Renal pelvis (tissue), 12 donors: ENCODE measurements at places on chromosomes 12 and 14.

DNA sequence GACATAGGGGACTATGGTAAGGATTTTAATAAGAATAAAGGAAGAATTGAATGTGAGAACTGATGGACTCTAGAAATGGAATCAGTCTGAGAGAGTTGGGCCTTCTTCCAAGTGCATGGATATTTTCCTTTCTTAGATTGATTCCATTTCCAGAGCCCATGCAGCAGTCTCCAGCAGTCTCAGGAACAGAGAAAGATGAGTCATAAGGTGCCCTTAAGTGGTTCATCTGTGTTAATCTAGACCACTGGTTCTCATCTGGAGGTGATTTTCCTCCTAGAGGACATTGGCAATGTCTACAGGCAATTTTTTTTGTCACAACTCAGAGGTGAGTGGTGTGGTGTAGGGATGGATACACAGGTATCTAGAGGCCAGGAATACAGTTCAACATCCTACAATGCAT is 25.9 kb downstream of the TRIM9 start:
- no peak for DNase-seq

- no peak for DNase-seq
Measured at GRCh38 chr14:103904493-103905107, 23.7 kb upstream of the TDRD9 start.

- no peak for DNase-seq
Measured at GRCh38 chr14:69687606-69688298, 76.4 kb downstream of the SUSD6 start.

GRCh38 chr12:113664224-113664681 is 192.6 kb upstream of the LHX5 start:
- DNase-seq = no peak

- no peak for DNase-seq
Measured at GRCh38 chr12:1498199-1498740, 96.1 kb downstream of the FBXL14 start.

DNA sequence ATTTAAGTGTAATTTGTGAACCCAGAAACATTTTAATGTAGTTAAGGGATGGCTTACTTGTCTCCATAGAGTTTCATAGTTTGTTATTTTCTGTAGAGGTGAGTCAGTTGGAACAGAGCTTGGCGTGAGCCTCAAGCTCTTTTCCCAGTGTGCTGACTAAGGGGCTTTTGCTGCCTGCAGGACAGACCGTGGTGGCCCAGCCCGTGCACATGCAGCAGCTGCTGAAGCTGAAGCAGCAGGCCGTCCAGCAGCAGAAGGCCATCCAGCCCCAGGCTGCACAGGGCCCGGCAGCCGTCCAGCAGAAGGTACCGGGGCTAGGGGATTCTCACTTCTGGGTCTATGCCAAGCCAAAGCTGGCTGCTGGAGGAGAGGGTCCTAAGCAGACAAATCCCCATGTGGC is 76.9 kb downstream of the DDX51 start:
- DNase-seq = no peak

DNA sequence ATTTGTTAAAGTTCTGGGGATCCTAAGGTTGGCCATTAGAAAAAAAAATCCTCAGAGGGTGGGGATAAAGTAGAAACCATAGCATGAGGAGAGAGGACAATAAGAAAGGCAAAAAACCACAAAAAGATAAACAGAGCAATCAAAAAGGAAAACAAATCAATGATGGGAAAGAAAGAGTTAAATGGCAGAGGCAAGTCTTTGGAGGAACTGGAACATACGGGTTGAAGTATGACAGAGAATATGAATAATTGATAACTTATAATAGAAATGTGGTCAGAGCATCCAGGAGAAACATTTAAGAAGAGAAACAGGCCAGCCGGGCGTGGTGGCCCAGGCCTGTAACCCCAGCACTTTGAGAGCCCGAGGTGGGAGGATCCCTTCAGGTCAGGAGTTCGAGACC is 17.8 kb upstream of the SALL2 start:
- DNase-seq = no peak

- no peak for DNase-seq
Measured at GRCh38 chr12:54215989-54216796, 27.4 kb upstream of the SMUG1 start.

DNA sequence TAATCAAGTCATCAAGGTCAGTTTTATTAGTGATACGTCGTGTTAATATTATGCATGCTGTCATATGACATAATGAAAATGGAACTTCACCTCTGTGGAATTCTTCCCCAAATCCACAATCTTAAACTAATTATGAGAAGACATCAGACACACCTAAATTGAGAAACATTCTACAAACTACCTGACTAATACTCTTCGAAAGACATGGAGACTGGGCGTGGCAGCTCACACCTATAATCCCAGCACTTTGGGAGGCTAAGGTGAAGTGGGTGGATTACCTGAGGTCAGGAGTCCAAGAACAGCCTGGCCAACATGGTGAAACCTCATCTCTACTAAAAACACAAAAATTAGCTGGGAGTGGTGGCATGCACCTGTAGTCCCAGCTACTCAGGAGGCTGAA is 33.3 kb upstream of the KRAS start:
- no peak for DNase-seq

- no peak for DNase-seq
Measured at GRCh38 chr14:97315790-97316189, 518.6 kb downstream of the VRK1 start.

DNA sequence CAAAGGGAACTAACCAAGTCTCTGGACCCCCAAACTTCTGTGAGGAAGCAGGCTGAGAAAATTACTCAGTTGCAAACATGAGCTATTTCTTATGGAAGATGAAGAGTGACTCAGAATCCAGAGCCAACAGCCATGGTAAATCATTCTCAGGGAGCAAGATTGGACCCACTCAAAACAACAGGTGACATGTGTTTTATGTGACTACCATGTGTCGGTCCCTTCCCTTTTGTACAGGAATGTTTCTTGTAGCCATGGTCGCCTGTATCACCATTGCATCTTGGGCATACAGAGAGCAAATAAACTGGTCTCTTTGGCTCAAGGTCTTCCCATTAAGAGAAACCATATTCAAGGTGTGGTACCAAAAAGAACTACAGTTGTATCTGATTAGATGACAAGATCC is 75.4 kb upstream of the COCH start:
- no peak for DNase-seq

- DNase-seq = no peak
Measured at GRCh38 chr12:59626382-59626781, 30.6 kb downstream of the SLC16A7 start.

DNA sequence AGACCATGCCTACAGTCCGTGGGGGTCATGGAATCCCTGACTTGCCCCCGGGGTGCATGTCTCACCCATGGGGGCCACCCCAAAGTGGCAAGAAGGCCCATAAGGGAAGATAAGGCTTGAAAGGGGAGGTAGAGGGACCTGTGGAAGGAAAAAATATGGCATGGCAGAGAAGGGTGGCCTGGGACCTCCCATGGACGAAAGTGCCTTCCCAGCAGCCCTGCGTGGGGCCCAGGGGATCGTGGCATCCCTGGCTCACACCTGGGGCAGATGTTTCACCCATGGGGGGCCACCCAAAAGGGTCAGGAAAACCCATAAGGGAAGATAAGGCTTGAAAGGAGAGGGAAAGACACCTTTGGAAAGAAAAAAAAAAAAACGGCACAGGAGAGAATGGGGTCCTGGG is 264.6 kb downstream of the ALG10 start:
- DNase-seq = no peak

GRCh38 chr14:87094913-87095312 is 898.1 kb downstream of the GALC start:
- DNase-seq = no peak

GRCh38 chr12:113184098-113184899 is 979 bp downstream of the DDX54 start:
- no peak for DNase-seq

GRCh38 chr12:87136330-87136976 is 880.3 kb upstream of the MGAT4C start:
- DNase-seq = no peak

- no peak for DNase-seq
Measured at GRCh38 chr12:84791444-84791843, 121.2 kb downstream of the SLC6A15 start.

DNA sequence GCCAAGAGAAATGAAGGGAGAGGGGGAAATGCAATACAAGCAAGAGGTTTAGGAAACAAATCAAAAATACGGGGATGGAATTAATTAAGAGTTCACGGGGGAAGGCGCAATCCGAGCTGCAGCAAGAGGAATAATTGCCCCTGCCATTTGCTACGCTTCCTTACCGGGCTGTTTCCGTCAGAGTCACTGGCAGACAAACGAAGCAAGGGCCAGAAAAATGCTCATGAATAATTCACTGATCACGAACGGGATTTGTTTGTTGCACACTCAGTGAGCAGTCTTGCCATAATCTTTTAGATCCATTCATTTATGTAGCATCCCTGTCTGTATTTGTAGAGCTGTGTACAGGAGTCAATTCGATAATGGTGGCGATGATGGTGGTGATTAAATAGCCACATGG is 39.0 kb downstream of the PLXNC1 start:
- DNase-seq = peak; percentile 23

GRCh38 chr14:39555749-39556148 is 123.5 kb upstream of the FBXO33 start:
- no peak for DNase-seq

DNA sequence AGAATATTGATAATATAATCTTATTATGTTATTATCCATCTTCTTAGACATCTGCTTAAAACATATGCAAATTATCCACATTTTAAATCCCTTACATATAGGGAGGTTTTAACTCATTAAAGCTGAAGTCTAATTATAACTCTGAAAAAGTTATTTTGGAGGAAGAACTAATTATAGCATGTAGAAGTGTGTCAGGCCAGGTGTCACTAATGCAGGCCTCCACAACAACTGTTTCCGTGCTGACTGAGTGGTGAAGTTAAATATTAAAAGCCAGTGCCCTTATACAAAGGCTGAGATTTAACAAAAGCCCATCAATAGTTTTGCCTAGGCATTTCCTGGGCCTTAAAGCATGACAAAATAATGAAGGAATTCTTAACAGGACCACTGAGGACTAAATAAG is 157.4 kb downstream of the LRRK2 start:
- no peak for DNase-seq

DNA sequence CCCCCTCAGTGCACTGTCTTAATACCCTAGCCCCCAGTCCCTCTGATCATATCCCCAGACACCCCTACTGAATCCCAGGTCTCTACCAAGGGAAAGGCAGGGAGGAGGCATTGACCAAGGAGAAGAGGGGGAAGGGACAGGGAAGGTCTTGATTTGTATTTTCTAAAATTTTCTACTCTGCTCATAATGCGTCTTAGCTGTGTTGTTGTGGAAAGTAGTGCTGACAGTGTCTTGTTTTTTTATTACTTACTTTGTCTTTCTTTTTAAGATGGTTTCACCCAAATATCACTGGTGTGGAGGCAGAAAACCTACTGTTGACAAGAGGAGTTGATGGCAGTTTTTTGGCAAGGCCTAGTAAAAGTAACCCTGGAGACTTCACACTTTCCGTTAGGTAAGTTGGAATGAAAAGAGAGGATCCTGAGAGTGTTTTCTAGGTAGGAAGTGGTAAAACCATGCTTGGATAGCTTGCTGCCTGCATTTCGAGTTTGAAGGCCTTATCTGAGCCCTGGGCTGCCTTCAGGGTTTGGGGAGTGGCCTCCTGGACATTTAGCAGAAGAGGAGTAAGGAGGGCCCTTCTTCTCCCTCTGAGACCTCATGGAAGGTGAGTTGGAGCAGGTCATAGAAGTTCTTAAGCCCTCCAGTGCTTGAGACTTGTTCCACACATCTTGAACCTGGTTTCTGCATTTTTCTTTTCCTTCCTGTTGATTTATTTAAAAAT is 27.4 kb downstream of the PTPN11 start:
- no peak for DNase-seq

DNA sequence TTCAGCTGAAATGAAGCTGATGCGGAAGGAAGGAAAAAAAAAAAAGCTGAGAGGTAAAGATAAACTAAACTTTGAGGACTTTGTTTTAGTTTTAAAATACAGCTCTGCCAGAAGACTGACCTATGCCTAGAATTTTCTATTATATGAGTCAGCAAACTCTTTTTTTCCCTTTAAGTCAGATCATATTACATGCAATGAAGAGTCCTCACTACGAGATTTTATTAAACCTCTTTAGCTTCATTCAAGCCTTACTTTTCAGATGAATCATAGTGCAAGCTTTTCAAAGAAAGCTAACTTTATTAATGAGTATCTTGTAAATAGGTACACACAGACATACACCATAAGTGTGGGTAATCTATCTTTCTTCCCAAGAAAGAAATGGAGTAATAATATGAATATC is 57.8 kb upstream of the FSCB start:
- no peak for DNase-seq

DNA sequence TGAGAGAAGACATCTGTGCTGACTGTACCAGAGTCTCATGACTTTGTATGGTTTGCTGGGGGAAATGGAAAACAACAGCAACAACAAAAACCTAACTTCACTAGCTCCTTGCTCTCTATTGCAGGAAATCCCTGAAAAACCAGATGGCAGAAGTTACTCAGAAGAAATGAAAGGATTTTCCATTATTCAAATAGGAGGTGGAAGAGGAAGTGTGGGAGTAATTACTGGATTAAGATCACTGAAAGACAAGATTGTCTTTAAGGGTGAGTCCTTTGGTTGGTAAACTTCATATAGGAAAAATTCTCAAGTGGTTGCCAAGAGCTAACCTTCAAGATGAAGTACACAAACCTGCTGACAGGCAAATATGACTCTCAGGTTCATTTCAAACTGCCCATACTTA is 391.9 kb upstream of the ATP2B1 start:
- DNase-seq = no peak

DNA sequence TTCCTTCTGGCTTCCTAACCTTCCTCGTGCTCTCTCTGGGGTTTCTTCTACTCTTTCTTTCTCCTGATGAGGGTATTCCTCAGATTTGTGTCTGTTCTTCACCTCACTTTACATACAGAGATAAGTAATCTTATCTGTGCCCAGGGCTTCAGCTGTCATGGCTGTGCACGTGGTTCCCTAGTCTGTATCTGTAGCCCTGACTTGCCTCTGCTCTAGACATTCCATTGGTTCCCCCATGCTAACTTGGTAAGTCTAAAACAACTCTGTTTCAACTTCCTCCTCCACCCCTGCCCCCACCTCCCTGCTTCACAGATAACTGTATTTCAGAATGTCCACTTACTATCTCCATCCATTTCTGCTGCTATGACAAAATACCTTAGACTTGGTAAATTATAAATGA is 10.8 kb downstream of the DIP2B start:
- no peak for DNase-seq

DNA sequence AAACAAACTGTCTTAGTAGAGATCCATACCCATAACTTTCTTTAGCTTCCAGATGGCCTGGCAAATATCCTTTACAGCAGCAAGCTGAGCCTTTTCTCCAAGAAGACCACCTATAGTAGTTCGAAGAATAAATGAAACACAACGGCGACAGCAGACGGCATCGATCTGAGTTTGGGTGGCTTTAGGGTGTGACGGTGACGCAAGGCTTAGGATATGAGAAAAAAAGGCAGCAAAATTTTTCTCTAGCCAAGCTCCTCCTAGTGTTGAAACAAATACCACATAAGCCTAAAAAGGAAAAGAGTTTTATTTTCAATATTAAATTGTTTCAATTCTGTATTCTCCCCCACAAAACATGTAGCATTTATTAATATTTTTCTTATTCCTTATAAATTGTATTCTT is 33.3 kb downstream of the HEATR5A start:
- no peak for DNase-seq

- DNase-seq = no peak
Measured at GRCh38 chr14:96590190-96590864, 88.1 kb downstream of the PAPOLA start.

- DNase-seq = no peak
Measured at GRCh38 chr12:26520109-26520508, 312.9 kb downstream of the ITPR2 start.

GRCh38 chr12:93358058-93358457 is 19.7 kb upstream of the NUDT4 start:
- DNase-seq = no peak

GRCh38 chr14:79575032-79575431 is 636.3 kb downstream of the DIO2 start:
- peak; percentile 44 for DNase-seq
